ENCODE measurements at places on chromosomes 2 and 18. TPM values are rescaled to one million over a fixed set of nuclear protein-coding genes. Genes with fewer than 3 reads are reported as not detected.

Gene PTPN2
- total RNA-seq, result 36.9 TPM

Gene DPYSL5
- total RNA-seq, result 1.2 TPM

Gene MYO3B
- 2.8 TPM for total RNA-seq

Gene INO80B
- total RNA-seq, result 13.5 TPM

- peak; percentile 63 for DNase-seq
These were observed 219.6 kb downstream of the TSN start for GRCh38 chr2:121974897-121975661.

DNA sequence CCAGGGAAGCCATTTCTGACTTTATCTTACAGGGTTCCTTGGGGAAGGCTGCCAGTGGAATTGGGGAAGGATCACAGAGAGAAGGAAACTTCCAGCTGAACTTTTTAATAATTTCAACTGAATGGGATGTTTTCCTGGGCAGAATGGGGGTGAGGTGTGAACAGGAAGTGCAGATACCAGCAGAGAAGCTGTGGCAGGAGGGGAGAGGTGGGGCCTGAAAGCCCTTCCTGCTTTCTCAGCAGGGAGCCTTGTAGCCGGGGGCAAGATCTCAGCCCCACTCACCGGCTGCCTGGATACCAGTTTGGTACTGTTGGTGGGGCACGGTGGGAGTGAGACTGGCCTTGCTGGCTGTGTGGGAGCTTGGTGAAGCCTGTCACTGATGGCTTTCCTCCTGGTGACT, 170.5 kb downstream of the ZBTB7C start:
- no peak for DNase-seq

DNA sequence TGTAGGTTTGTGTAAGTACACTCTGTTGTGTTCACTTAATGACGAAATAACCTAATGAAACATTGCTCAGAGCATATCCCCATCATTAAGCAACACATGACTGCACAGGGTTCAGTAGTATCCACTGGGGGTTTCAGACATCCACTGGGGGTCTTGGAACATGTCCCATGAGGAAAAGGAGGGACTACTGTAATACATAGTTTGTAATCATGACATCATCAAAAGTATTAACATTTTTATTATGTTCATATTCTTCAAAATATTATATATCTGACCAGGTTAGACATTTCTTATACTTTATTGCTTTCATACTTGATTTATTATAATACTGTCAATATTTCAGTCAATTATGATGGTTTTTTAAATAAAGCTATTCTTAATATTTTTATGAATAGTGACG, 54.4 kb upstream of the EMILIN2 start:
- DNase-seq, result no peak

- no peak for DNase-seq
These were observed 530.3 kb upstream of the MEX3C start for GRCh38 chr18:51727780-51728179.

GRCh38 chr2:67041051-67041450, 356.1 kb upstream of the ETAA1 start:
- no peak for DNase-seq

- DNase-seq, result no peak
These were observed 447.5 kb upstream of the FSIP2 start for GRCh38 chr2:185291035-185291647.
